ENCODE measurements at places on chromosomes 12 and 14.
A peak's percentile ranks its signal among the peaks of the same experiment; 100 is the strongest.

- DNase-seq, result peak; percentile 42
- no peak overlapping the region for H3K27ac ChIP-seq
- H3K36me3 ChIP-seq, result no peaks in the 10 kb centered on the region
- H3K4me3 ChIP-seq, result peak overlapping the region; percentile 81
- H3K27me3 ChIP-seq, result peaks cover 54% of the 10 kb centered on the region
Observed at GRCh38 chr12:107912421-107913004, 138.0 kb downstream of the ASCL4 start.

- DNase-seq, result no peak
- H3K4me3 ChIP-seq, result no peak overlapping the region
- peaks cover 6% of the 10 kb centered on the region for H3K36me3 ChIP-seq
- H3K4me1 ChIP-seq, result peaks cover 17% of the 10 kb centered on the region
- H3K27ac ChIP-seq, result peak overlapping the region; percentile 72
- no peaks in the 10 kb centered on the region for H3K27me3 ChIP-seq
Observed at GRCh38 chr12:71787580-71787979, 32.9 kb downstream of the RAB21 start.

- peak overlapping the region; percentile 58 for H3K27ac ChIP-seq
- peaks cover 17% of the 10 kb centered on the region for H3K36me3 ChIP-seq
- no peak overlapping the region for H3K4me3 ChIP-seq
- no peak for DNase-seq
- no peaks in the 10 kb centered on the region for H3K27me3 ChIP-seq
- peaks cover 40% of the 10 kb centered on the region for H3K4me1 ChIP-seq
Observed at GRCh38 chr12:112018571-112019237, 5.5 kb downstream of the ERP29 start.

- peak overlapping the region; percentile 81 for H3K27ac ChIP-seq
- H3K27me3 ChIP-seq, result peaks cover 28% of the 10 kb centered on the region
- H3K36me3 ChIP-seq, result no peaks in the 10 kb centered on the region
Observed at GRCh38 chr14:52272375-52272774, 4.9 kb downstream of the PTGDR start.

GRCh38 chr14:34693228-34693939, 21.0 kb downstream of the CFL2 start:
- H3K4me1 ChIP-seq, result peaks cover 7% of the 10 kb centered on the region
- H3K27me3 ChIP-seq, result no peaks in the 10 kb centered on the region
- peak overlapping the region; percentile 1 for H3K4me3 ChIP-seq
- DNase-seq, result no peak

DNA sequence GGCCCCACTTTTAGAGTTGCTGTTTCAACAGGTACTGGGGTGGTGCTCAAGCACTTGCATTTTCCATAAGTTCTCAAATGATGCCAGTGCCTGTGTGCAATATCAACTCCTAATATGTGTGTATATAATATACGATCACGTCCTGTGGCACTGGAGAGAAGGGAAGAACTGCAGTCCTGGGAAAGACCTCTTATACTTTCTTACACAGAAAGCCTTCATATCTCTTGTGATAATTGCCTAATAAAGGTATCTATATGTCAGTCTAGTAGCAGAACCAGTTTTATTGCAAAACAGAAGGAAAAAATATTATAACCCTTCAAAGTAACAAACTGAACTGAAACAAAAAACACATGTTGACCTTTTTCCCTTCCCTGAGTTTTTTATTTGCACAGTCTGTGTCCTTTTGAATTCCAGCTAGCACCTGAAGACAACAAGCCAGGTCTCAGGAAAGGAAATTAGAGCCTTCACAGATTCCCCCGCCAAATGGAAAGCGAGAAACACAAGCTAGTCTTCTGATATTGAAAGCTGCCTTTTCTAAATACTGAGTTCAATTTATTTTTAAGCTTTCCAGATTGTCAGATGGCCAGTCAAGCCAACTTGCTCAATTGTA, 44.4 kb downstream of the IGF1 start:
- H3K4me1 ChIP-seq, result no peaks in the 10 kb centered on the region
- H3K27me3 ChIP-seq, result peaks cover 6% of the 10 kb centered on the region

- no peaks in the 10 kb centered on the region for H3K36me3 ChIP-seq
- no peak overlapping the region for H3K4me3 ChIP-seq
- DNase-seq, result no peak
- H3K4me1 ChIP-seq, result no peaks in the 10 kb centered on the region
- no peak overlapping the region for H3K27ac ChIP-seq
Observed at GRCh38 chr14:96095058-96095457, 55.9 kb downstream of the C14orf132 start.

GRCh38 chr14:20622816-20623291, 18.6 kb downstream of the OR6S1 start:
- H3K27me3 ChIP-seq, result no peaks in the 10 kb centered on the region
- peaks cover 2% of the 10 kb centered on the region for H3K36me3 ChIP-seq
- H3K4me3 ChIP-seq, result peak overlapping the region; percentile 87
- no peak for DNase-seq
- no peak overlapping the region for H3K27ac ChIP-seq

- no peak overlapping the region for H3K27ac ChIP-seq
- no peak overlapping the region for H3K4me3 ChIP-seq
- no peaks in the 10 kb centered on the region for H3K27me3 ChIP-seq
- H3K36me3 ChIP-seq, result no peaks in the 10 kb centered on the region
Observed at GRCh38 chr12:65988596-65988995, 142.0 kb downstream of the LLPH start.

DNA sequence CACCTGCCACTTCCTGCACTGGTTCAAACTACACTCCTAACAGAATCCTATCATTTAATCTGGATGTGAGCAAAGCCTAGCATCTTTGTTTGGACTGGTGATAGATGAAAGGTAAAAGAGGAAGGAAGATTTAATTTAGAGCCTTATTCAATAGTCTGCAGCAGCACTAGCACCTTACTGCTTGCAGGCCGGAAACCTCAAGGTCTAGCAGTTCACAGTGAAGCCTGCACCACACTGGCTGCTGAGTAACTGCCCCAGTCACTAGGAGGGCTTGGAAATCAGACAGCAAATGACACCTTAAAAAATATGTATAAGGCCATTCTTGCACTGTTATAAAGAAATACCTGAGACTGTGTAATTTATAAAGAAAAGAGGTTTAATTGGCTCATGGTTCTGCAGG, 358.0 kb downstream of the DAD1 start:
- H3K27me3 ChIP-seq, result no peaks in the 10 kb centered on the region
- H3K4me3 ChIP-seq, result peak overlapping the region; percentile 34
- H3K36me3 ChIP-seq, result no peaks in the 10 kb centered on the region
- peaks cover 11% of the 10 kb centered on the region for H3K4me1 ChIP-seq
- peak overlapping the region; percentile 92 for H3K27ac ChIP-seq

GRCh38 chr14:80164991-80165721, 46.1 kb downstream of the DIO2 start:
- no peak overlapping the region for H3K27ac ChIP-seq
- H3K27me3 ChIP-seq, result peaks cover 5% of the 10 kb centered on the region
- DNase-seq, result no peak

DNA sequence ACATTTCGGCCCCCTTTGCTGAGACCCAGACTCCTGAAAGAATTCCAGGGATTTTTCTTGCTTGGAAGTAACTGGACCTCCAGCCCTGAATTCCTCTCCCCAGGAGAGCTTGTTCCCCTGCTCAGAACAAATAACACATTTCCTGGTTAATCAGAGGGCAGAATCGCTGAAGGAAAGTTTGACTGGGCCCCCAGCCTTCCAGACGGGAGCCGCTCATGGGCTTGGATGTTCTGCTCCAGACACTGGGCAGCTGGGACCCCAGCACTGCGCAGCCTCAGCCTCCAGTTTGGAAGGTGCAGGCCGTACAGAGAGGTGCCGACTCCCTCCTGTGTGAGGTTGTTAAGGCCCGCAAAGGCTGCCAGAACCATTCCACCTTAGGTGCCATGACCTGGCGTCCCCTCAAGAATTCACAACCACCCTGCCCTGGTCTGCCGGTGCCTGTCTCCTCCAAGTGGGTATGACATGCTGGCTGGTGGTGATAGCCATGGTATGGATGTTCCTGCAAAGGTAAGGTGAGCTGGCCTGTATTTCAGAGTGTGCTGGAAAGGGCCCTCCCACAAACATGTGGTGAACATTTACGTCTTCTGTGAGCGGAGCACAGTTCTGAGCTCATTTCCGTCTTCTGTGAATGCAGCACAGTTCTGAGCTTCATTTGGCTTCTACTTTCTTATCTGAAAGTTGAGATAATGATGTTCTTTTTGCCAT, 5.1 kb upstream of the LTBP2 start:
- DNase-seq, result no peak
- H3K36me3 ChIP-seq, result no peaks in the 10 kb centered on the region

- H3K4me1 ChIP-seq, result no peaks in the 10 kb centered on the region
- H3K27me3 ChIP-seq, result peaks cover 8% of the 10 kb centered on the region
- DNase-seq, result no peak
- H3K27ac ChIP-seq, result no peak overlapping the region
- H3K4me3 ChIP-seq, result no peak overlapping the region
- no peaks in the 10 kb centered on the region for H3K36me3 ChIP-seq
Observed at GRCh38 chr12:15193946-15194345, 27.3 kb downstream of the RERG start.

DNA sequence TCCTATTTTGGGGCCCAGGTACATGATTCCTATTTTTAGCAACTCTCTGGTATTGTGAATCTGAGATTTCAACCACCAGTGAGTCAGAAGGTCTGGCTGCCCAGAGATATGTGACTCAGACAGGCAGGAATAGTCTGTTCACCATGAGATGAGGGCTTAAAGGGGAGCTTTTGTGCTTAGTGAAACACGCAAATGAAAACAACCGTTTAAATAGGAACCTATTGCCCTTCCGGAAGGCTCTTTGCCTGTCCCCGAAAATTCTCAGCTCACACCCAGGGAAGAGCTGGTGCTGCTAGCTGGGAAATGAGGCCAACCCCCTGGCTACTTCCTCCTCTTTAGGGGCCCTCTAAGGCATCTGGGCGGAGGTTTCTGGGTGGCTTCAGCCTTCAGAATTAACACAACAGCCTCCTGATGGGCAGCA, 283.6 kb downstream of the CACNA1C start:
- H3K4me3 ChIP-seq, result no peak overlapping the region
- no peaks in the 10 kb centered on the region for H3K27me3 ChIP-seq
- no peak for DNase-seq
- no peaks in the 10 kb centered on the region for H3K36me3 ChIP-seq
- peaks cover 2% of the 10 kb centered on the region for H3K4me1 ChIP-seq
- H3K27ac ChIP-seq, result no peak overlapping the region

DNA sequence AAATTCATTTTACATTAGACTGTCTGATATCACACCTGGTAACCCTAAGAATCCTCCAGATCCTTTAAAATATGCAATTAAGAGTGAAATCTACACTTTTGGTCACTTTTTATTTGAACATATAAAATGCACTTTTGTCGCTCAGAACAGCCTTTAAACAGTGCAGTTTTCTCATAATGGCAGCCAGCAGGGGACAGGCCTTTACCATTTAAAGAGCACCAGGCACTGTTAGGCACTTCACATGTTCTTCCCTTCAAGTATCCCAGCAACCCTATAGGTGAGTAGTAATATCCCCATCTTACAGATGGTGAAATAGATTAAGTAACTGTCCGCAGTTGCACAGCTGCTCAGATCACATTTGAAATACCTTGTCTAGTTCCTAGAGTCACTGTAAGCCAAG, 11.3 kb upstream of the SAMD4A start:
- no peak for DNase-seq
- H3K27ac ChIP-seq, result no peak overlapping the region
- H3K36me3 ChIP-seq, result no peaks in the 10 kb centered on the region
- H3K27me3 ChIP-seq, result peaks cover 15% of the 10 kb centered on the region
- peaks cover 2% of the 10 kb centered on the region for H3K4me1 ChIP-seq

DNA sequence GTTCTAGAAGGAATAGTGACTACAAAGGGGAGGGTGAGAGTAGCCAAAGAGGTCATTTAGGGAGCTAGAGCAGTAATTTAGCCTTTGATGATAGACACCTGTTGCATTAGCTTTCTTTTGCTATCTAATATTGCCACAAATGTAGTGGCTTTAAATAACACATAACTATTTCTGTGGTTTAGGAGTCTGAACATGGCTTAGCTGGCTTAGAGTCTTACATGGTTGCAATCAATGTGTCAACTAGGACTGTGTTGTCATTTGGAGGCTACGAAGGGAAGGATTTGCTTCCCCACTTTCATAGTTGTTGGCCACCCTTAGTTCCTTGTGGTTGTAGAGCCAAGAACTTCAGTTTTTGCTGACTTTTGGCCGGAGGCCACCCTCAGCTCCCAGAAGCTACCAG, 99.9 kb downstream of the C12orf50 start:
- DNase-seq, result no peak
- no peaks in the 10 kb centered on the region for H3K36me3 ChIP-seq
- H3K27me3 ChIP-seq, result no peaks in the 10 kb centered on the region
- no peaks in the 10 kb centered on the region for H3K4me1 ChIP-seq

- H3K27ac ChIP-seq, result no peak overlapping the region
- H3K27me3 ChIP-seq, result peaks cover 7% of the 10 kb centered on the region
- H3K4me3 ChIP-seq, result no peak overlapping the region
- no peaks in the 10 kb centered on the region for H3K4me1 ChIP-seq
- no peak for DNase-seq
Observed at GRCh38 chr14:104927901-104928300, 3.2 kb downstream of the PLD4 start.

DNA sequence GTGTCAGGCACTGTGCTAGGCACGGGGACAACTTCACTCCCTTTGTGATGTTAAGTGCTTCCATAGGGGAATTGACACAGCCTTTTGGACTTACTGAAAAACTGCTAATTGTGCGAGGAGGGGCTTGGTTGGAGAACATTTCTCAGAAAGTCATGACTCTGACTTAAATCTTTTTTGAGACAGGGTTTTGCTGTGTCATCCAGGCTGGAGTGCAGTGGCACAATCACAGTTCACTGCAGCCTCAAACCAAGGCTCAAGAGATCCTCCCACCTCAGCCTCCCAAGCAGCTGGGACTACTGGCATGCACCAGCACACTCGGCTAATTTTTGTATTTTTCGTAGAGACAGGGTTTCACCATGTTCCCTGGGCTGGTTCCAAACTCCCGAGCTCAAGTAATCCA, 10.2 kb upstream of the LTBP2 start:
- no peak overlapping the region for H3K27ac ChIP-seq
- no peak for DNase-seq
- no peak overlapping the region for H3K4me3 ChIP-seq
- H3K4me1 ChIP-seq, result peaks cover 37% of the 10 kb centered on the region

- peaks cover 12% of the 10 kb centered on the region for H3K27me3 ChIP-seq
- no peaks in the 10 kb centered on the region for H3K36me3 ChIP-seq
- H3K4me1 ChIP-seq, result no peaks in the 10 kb centered on the region
- DNase-seq, result no peak
- no peak overlapping the region for H3K27ac ChIP-seq
- no peak overlapping the region for H3K4me3 ChIP-seq
Observed at GRCh38 chr12:29611906-29612305, 114.4 kb upstream of the OVCH1 start.

DNA sequence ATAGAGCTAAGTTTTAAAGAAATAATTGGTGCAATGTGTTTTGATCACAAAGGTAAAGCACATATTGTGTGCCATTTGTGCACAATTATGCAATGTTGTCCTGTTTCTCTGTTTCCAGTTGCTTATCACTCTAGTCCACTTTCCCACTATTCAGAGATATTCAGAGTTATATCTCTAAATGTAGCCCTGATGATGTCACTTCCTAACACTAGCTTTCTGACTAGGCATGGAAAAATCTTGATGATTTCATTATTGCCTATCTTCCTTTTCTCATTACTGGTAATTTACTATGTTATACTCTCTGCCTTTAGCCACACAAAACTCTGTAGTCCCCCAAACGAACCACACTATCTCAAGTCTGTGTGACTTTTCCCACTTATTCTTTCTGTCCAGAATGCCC, 221.2 kb downstream of the TRHDE start:
- no peaks in the 10 kb centered on the region for H3K27me3 ChIP-seq
- H3K4me1 ChIP-seq, result no peaks in the 10 kb centered on the region
- no peaks in the 10 kb centered on the region for H3K36me3 ChIP-seq
- H3K27ac ChIP-seq, result no peak overlapping the region
